Cardiac muscle cell (in vitro differentiated cells and primary cell): ENCODE measurements at places on chromosomes 13 and 19. TPM values are rescaled to one million over a fixed set of nuclear protein-coding genes. Genes with fewer than 3 reads are reported as not detected.

DNA sequence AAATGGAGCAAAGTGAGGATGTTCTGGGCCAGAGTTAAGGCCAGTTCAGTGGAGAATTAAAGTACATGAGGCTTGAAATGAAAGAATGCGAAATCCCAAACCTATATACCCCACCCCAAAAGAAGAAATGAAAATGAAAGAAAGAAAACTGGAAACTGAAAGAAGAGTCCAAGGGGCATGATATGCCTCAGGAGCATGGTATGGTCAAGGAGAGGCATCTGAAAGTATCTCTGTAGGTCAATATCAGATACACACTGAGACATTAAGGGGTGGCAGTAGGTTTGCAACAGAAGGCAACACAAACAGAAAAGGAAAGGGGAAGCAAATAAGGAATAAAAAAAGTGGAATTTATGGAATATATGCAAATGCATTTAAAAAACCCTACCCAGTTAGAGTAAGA, 166.5 kb downstream of the COG6 start:
- H3K4me1 ChIP-seq: no peaks in the 10 kb centered on the region
- no peak for DNase-seq
- no peaks in the 10 kb centered on the region for H3K27me3 ChIP-seq
- H3K36me3 ChIP-seq: no peaks in the 10 kb centered on the region
- H3K27ac ChIP-seq: no peak overlapping the region

- no peaks in the 10 kb centered on the region for H3K27me3 ChIP-seq
- H3K27ac ChIP-seq: no peak overlapping the region
- no peak for DNase-seq
- no peaks in the 10 kb centered on the region for H3K36me3 ChIP-seq
Measured at GRCh38 chr19:28420811-28421550, 792.0 kb downstream of the UQCRFS1 start.

DNA sequence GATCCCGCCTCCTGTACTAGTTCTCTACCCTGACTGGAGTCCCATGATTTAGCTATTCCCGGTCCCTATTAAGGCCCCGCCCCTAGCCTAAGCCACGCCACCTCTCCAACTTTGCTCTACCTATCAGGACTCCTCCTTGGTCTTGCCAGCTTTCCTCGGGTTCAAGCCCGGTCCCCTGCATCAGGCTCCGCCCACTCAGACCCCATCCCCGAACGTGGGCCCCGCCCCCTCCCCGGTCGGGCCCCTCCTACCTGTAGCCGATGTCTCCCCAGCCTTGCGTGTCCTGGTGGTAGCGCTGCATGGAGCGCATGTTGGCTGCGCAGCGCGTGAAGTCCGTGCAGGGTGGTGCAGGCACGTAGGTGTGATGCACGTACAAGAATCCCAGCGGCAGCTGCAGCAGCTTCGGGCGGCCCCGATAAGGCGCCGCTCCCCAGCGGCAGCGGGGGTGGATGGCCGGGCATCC, 7.3 kb upstream of the RASAL3 start:
- no peaks in the 10 kb centered on the region for H3K36me3 ChIP-seq
- no peak overlapping the region for H3K27ac ChIP-seq
- H3K4me3 ChIP-seq: no peak overlapping the region
- no peaks in the 10 kb centered on the region for H3K4me1 ChIP-seq
- DNase-seq: no peak

DNA sequence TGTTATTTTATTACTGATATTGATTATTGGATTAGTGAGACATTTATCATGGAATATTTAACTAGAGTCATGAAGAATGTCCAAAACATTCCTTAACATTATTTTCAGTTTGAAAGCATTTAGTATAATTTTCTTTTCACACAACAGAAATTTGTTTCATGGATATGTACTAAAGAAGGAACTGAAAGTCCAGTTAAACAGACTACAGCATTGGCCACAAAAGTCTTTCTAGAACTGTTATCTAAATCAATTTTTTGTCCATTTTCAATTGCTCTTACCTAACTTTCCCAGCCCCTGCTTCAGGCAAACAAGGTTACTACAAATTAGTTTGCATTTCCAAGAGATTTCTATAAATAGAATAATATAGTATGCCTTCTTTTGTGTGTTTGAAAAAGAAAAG, 1018.0 kb upstream of the PCDH20 start:
- no peak for DNase-seq
- no peak overlapping the region for H3K4me3 ChIP-seq
- no peaks in the 10 kb centered on the region for H3K36me3 ChIP-seq
- H3K27me3 ChIP-seq: no peaks in the 10 kb centered on the region
- H3K4me1 ChIP-seq: no peaks in the 10 kb centered on the region

- H3K36me3 ChIP-seq: no peaks in the 10 kb centered on the region
- no peak overlapping the region for H3K27ac ChIP-seq
- DNase-seq: no peak
- H3K27me3 ChIP-seq: peaks cover 3% of the 10 kb centered on the region
- no peak overlapping the region for H3K4me3 ChIP-seq
- no peaks in the 10 kb centered on the region for H3K4me1 ChIP-seq
Measured at GRCh38 chr19:10074153-10074552, 12.0 kb upstream of the SHFL start.

DNA sequence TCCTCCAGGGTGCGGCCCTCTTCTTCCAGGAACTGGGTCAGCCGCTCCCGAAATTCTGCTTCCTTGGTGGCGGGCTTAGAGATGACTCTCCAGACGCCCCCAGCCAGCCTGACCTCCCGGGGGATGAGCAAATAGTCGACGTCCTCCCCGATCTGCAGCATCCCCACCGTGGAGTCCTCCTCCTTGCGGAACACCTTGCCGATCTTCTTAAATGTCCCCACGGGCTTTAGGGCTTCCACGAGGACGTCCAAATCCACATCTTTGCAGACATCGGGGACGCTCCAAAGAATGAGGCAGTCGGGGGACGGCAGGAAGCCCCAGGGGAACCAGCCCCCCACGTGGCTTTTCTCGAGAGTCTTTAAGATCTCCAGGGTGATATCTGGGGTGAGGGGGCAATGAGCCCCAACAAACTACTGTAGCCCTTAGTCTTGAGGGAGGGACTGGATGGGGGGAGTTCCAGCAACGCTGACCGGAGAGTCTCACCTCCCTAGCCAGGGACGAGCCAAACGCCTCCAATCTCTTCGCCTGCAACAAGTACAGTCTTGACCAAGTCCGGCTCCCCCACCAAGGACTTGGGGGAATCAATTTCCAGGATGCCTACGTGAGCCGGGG, 608 bp downstream of the CCDC8 start:
- peak overlapping the region; percentile 76 for H3K4me3 ChIP-seq
- peak overlapping the region; percentile 96 for H3K27ac ChIP-seq
- no peak for DNase-seq
- H3K4me1 ChIP-seq: peaks cover 30% of the 10 kb centered on the region
- H3K36me3 ChIP-seq: no peaks in the 10 kb centered on the region

DNA sequence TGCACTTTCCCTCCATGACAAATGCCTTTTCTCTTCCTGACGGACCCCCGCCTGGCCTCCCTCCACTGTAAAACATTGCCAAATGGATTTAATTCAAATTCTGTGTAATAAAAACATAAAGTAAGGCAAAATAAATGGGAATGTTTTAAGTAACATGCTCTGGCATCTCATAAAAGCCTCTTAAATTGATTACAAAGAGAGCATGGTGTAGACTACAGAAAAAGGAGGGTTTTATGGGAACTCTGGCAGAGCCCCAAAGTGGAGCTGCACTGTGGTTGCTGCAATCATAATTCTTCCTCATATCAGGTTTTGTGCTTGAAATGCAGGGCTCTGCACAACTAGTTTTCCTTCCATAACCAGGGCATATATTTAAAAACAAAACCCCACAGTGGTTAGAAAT, 44.3 kb upstream of the SIAH3 start:
- H3K4me1 ChIP-seq: no peaks in the 10 kb centered on the region
- no peaks in the 10 kb centered on the region for H3K36me3 ChIP-seq
- H3K27ac ChIP-seq: no peak overlapping the region
- DNase-seq: no peak
- no peaks in the 10 kb centered on the region for H3K27me3 ChIP-seq

Gene PSG7
- total RNA-seq: not detected in 2 replicates

Gene OR10H1
- not detected in 2 replicates for total RNA-seq

DNA sequence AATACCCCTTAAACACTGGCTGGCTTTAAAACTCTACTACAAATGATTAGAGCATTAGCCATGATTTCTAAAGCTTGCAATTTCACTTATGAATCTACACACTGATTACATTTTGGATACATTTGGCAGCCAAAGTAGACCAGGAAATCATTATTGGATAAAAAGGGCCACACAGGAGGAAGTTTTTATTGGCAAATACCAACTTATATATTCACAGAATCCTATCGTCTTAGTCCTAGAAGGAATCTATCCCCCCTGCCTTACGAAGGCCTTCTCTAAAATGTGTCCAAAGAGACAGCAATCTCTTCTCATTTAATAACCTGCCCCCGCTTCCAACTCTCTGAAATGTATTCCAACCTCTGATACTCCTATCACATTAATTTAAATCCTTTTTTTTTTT, 52.5 kb downstream of the KLF5 start:
- H3K27me3 ChIP-seq: no peaks in the 10 kb centered on the region
- no peak overlapping the region for H3K4me3 ChIP-seq
- no peak for DNase-seq
- no peak overlapping the region for H3K27ac ChIP-seq

GRCh38 chr13:25881971-25882451, 169.8 kb downstream of the SHISA2 start:
- peak; percentile 50 for DNase-seq
- H3K27ac ChIP-seq: no peak overlapping the region
- H3K4me1 ChIP-seq: no peaks in the 10 kb centered on the region
- H3K27me3 ChIP-seq: no peaks in the 10 kb centered on the region
- no peaks in the 10 kb centered on the region for H3K36me3 ChIP-seq

Gene ZNF529
- total RNA-seq: 18.6 and 19.2 TPM in 2 replicates

GRCh38 chr13:105972306-105972721, 563.1 kb downstream of the EFNB2 start:
- H3K36me3 ChIP-seq: no peaks in the 10 kb centered on the region
- H3K4me1 ChIP-seq: no peaks in the 10 kb centered on the region
- H3K4me3 ChIP-seq: no peak overlapping the region

- peaks cover 40% of the 10 kb centered on the region for H3K36me3 ChIP-seq
- no peak for DNase-seq
- no peak overlapping the region for H3K4me3 ChIP-seq
Measured at GRCh38 chr19:24046550-24046949, 40.4 kb upstream of the ZNF254 start.

- no peak overlapping the region for H3K27ac ChIP-seq
- peak; percentile 17 for DNase-seq
- H3K27me3 ChIP-seq: no peaks in the 10 kb centered on the region
- H3K4me1 ChIP-seq: peaks cover 12% of the 10 kb centered on the region
Measured at GRCh38 chr13:77325371-77325980, 1.4 kb downstream of the MYCBP2 start.

Gene ONECUT3
- total RNA-seq: not detected in 2 replicates

- H3K27ac ChIP-seq: peak overlapping the region; percentile 91
- no peaks in the 10 kb centered on the region for H3K27me3 ChIP-seq
- peak overlapping the region; percentile 89 for H3K4me3 ChIP-seq
Measured at GRCh38 chr19:14091081-14091812, 696 bp upstream of the SAMD1 start.

Gene FREM2
- total RNA-seq: 37.8 and 51.4 TPM in 2 replicates
